Activated T-cell treated with anti-CD3 and anti-CD28 coated beads for 4 hours (primary cell): ENCODE measurements at places on chromosomes 1 and 21.

DNA sequence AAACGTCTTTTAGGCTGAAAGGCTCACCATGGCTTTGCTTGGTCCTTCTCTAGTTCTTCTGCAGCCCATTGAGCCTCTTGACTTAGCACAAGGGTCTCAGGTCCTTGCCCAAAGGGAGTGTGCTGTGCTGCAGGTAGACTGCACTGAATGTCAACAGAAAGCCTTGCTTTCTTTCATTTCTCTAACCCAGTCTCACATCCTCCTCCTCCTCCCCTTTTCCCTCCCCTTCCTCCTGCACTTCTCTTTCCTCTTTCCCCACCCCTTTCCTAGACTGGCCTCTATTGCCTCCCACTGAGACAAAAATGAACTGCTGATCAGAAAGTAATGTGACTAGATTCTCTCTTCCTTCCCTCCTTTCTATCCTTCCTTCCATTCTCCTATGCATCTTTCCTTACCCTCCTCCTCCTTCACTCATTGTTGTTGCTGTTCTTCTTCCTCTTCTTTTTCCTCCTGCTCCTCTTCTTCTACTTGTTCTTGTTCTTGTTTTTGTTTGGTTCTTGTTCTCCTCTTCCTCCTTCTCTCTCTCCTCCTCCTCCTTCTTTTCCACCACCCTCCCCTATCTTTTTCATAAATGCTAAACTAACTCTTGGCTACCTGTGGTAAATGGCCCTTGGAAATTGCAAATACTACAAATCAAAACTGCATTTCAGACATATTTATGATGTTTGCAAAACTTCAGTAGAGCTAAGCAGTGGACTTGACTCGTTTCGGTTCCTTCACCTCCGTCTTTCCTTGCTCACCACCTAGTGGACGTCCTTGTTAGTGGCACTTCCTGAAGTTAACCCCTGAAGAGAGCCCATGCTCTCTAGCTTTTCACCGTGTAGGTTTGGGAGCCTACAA is at the start of gene SELL:
TSS of gene SELL (minus strand) at position 152 of the 840 bp plus-strand sequence. CDS start at position 30, 122 bp downstream.
- DNase-seq, result peak; percentile 72

GRCh38 chr1:4177425-4178150 is 277.5 kb upstream of the C1orf174 start:
- DNase-seq, result no peak

DNA sequence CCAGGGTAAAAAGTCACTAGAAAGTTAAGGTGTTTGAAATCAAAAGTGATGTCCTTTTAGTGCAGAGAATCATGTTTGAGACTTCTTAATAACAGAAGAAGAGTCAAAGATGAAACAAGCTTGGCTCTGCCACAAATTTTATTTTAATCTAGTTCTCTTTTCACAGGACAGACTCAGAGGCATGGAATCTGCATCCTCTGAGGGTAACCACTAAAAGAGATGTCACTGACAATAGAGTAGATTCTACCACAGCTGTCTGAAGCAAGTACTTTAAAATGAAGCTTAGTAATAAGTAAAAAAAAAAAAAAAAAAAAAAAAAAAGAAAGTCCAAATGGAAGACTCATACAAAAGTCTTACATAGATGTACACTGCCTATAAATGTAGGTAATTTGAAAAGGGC is 519.7 kb upstream of the PRMT6 start:
- DNase-seq, result no peak

DNA sequence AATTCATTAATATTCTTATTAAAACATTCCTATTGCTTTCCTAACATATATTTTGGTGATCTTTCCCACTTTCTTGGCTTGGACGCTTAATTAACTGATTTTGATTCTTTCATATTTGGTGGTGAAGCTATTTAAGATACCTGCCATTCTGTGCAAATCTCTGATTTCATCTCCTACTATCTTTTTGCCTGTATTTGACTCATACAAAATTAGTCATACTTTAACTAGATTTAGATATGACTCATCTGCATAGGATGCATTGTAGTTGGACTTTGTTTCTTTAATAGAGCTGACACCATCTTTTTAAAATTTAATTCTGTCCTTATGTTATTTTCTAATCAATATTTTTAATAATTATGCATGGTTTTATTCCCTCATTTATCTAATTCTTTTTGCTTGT is 93.8 kb upstream of the PLPPR4 start:
- DNase-seq, result no peak

GRCh38 chr1:8402109-8402710 is 84.3 kb downstream of the SLC45A1 start:
- no peak for DNase-seq

GRCh38 chr1:10515301-10515975 is 40.7 kb downstream of the PEX14 start:
- DNase-seq, result no peak

DNA sequence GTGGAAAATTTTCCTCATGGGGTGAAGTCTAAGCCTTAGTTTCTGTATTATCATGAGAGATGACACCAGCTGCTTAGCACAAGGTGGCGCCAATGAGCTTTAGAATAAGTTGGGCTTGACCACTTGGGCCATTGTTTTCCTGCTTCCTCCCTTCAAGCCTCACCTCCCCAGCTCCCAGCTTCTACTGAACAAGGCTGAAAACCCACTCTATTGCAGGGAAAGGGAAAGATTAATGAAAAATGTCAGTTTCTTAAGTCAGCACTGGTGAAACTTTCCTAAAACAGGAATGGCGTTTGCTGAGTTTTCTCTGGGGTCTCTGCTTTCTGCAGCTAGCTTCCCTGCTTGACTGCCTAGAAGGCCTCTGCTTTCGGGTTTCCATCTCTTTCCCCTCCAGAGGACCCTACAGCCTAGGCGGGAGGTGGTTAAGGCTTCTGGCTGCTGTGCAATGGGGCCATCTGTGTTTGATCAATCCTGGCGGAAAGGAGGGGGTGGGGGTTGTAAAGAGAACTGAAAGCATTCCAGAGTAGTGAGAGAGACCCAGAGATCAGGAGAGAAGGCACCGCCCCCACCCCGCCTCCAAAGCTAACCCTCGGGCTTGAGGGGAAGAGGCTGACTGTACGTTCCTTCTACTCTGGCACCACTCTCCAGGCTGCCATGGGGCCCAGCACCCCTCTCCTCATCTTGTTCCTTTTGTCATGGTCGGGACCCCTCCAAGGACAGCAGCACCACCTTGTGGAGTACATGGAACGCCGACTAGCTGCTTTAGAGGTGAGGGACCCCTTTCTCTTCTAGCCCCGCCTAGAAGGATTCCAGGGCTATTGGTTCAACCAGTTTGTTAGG is at the start of gene OLFML3:
TSS of gene OLFML3 (plus strand) at position 612 of the 840 bp plus-strand sequence. CDS start at position 655, 43 bp downstream.
- peak; percentile 25 for DNase-seq

DNA sequence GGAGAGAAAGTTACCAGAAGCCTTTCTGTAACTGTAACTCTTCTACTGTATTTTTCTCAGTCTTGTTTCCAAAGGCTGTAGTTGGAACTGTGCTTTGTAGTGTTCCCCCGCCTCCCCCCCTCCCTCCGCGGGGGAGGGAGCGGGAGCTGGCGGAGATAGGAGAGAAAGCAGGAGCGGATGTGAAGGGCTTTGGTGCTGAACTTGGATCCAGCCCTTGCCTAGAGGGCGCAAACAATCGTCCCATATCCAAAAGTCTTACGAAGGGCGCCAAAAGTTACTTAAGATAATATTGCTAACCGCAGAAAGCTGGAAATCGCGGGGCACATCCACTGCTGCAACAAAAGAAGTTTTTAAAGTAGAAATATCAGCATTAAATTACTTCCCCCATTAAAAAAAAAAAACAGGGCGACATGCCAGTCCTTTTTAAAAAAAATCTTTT is 2.4 kb upstream of the NFIA start:
- DNase-seq, result no peak

- no peak for DNase-seq
Measured at GRCh38 chr1:184485751-184486723, 99.2 kb downstream of the C1orf21 start.

- DNase-seq, result no peak
Measured at GRCh38 chr1:86713477-86713876, 9.1 kb downstream of the SH3GLB1 start.

GRCh38 chr1:25676488-25676887 is 59.9 kb downstream of the MAN1C1 start:
- DNase-seq, result no peak

DNA sequence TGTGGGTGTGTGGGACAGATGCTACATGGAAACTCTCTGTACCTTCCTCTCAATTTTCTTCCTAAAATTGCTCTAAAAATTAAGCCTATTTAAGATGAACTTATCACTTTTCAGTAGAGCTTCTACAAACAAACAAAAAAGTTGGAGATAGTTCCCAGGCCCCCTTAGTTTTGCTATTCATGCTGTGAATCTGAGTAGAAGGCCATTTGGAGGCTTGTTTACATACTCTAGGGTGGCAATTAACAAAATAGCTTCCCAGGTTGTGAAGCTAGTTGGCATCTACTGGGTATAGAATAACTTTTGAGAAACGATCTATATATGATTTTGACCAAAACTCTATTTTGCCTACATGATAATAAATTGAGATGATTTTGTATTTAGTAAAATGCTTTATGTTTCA is 541.4 kb upstream of the B3GALT2 start:
- no peak for DNase-seq

- no peak for DNase-seq
Measured at GRCh38 chr1:51072043-51072439, 30.0 kb upstream of the C1orf185 start.

GRCh38 chr1:107467286-107467685 is 326.4 kb downstream of the NTNG1 start:
- no peak for DNase-seq

- DNase-seq, result no peak
Measured at GRCh38 chr1:67352211-67352610, 44.5 kb downstream of the IL12RB2 start.

- DNase-seq, result no peak
Measured at GRCh38 chr1:53379662-53380002, 51.8 kb upstream of the LRP8 start.

DNA sequence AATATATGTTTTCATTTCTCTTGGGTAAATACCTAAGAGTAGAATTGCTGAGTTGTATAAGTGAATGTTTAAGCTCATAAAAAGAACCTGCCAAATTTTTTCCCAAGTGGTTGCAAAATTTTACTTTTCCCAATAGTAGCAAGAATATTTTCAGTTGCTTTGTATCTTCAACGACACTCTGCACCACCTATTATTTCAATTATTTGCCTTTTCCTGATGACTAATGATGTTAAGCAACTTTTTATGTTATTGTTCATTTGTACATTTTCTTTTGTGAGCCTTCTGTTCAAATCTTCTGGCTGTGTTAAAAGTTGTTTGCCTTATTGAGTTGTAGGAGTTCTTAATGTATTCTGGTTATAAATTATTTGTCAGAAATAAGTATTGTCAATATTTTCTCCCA is 299.1 kb upstream of the NRIP1 start:
- DNase-seq, result no peak

DNA sequence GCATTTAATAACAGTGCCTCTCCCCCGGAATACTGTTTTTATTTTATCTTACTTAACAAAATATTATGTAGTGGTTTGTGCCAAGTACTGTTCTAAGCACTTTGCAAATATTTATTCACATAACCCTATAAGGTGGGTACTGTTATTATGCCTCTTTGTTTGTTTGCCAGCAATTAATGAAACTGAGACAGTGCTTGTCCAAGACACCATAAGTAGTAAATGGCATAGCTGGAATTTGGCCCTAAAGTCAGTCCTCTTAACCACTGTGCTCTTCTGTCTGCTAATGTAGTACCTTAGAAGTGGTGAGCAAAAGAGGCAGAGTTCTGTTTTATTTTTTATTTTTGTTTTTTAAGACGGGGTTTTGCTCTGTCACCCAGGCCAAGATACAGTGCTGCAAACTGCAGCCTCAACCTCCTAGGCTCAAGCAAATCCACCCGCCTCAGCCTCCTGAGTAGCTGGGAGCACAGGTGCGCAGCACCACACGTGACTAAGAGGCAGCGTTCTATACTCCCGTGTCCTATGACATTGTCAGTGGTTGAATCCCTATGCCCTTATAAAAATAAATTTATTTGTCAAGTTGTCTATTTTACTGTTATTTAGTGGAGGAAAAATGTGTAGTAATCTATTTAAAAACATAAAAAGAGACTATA is 165.8 kb downstream of the CLEC20A start:
- DNase-seq, result no peak

DNA sequence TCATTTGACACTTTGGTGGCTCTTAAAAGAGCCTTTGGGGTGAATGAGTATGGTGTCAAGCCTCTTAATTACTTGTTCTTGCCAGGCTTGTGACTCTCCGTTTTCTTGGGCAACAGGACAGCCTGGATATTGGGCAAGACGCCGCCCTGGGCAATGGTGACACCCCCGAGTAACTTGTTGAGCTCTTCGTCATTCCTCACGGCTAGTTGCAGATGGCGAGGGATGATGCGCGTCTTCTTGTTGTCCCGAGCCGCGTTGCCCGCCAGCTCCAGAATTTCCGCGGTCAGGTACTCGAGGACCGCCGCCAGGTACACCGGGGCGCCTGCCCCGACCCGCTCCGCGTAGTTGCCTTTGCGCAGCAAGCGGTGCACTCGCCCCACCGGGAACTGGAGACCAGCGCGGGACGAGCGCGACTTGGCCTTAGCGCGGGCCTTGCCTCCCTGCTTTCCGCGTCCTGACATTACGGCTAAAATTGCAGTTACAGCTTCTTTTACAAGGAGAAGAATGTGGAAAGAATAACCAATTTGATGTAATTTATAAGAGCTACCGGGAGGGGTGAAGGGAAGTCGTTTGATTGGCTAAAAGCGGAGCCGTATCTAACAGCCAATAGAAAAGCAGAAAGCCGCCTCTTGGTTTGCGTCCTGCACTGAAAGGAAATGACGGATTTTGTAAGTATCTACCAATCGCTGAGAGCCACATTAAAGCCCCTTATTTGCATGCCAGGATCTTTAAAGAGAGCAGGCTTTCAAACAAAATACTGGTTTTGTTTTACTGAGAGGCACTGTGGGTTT is 11.7 kb upstream of the BOLA1 start:
- peak; percentile 58 for DNase-seq

DNA sequence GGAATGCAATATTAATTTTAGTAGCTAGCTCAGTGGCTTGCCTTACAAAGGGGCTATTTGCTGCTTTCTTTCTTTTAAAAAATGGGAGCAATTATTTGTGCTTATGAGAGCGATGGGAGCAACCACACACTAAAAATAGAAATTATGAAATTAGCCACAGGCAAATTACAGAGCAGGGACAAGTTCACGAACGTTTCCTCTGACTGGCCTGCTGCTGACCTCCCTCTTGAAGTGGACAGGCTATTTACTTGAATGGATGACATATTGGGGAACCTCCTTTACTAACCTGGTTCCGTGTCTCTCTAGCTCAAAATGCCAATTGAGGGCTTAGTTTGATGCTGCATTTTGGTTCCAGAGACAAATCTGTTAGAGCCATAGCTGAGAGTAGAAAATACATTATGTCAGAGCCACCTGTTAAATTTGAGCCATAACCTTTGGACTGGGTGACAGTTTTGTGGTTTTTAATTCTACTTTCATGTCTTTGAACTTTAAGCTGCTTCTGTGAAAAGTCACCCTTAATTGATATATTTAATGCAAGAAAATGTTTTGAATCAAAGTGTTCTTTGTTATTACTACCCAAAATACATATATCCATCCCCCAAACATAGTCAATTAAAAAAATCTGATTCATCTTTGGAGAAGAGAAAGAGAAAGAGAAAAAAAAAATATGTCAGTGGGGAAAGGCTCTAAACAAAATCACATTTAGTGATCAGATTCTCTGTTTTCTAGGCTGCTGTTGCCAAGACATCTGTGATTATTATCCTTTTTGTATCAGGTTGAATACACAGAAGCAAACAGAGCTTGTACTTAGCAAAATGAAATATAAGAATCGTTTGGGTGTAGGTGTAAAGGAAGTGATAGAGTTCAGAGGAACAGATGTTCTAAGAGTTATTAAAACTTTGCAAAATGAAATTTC is 351.9 kb downstream of the ADGRL2 start:
- DNase-seq, result no peak
